ENCODE measurements at places on chromosomes 12 and 14.
A peak's percentile ranks its signal among the peaks of the same experiment; 100 is the strongest.

DNA sequence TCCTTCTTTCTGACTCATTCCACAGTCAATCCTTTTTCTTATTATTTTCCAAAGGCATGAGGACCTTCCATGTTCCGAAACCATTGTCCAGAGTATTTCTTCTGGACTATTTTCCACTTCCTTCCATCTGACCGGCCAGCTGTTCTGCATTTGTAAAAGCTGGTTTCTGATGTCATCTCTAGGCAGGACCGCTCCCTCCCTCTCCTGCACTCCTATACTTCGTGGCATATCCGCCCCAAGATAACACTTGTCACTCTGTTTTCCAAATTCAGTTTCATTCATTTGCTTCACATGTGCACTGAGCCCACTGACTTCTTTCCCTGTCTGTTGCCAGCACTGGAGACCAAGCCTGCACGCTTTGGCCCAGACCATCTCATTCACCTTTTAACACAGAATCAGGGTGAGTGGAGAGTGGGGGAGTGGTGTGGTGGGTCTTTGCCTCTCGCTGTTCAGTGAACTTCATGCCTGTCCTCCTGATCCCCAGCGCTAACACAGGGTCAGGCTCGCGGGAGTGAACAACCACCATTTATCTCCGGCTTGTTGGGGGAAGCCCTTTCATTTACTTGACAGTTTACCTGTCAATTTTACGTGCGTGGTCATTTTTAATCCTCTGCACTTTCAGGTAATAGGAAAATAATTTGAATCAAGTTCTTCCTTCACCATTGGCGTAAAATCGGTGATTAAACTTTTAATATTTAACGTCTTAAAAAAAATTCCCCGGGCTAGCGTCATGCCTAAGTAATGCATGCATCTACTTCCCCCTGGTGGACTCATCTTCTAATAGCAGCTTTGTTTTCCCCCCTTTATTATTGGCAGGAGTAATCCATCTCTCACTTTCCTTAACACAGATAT lies 52.5 kb downstream of the C12orf75 start:
- ATAC-seq = peak; percentile 82

- no peak for ATAC-seq
Observed at GRCh38 chr14:96177766-96178375, 26.8 kb upstream of the BDKRB2 start.

- no peak for ATAC-seq
Observed at GRCh38 chr12:9758119-9758518, 2.6 kb downstream of the CD69 start.

- peak; percentile 79 for ATAC-seq
Observed at GRCh38 chr12:120640861-120641833, 721 bp downstream of the CABP1 start.

DNA sequence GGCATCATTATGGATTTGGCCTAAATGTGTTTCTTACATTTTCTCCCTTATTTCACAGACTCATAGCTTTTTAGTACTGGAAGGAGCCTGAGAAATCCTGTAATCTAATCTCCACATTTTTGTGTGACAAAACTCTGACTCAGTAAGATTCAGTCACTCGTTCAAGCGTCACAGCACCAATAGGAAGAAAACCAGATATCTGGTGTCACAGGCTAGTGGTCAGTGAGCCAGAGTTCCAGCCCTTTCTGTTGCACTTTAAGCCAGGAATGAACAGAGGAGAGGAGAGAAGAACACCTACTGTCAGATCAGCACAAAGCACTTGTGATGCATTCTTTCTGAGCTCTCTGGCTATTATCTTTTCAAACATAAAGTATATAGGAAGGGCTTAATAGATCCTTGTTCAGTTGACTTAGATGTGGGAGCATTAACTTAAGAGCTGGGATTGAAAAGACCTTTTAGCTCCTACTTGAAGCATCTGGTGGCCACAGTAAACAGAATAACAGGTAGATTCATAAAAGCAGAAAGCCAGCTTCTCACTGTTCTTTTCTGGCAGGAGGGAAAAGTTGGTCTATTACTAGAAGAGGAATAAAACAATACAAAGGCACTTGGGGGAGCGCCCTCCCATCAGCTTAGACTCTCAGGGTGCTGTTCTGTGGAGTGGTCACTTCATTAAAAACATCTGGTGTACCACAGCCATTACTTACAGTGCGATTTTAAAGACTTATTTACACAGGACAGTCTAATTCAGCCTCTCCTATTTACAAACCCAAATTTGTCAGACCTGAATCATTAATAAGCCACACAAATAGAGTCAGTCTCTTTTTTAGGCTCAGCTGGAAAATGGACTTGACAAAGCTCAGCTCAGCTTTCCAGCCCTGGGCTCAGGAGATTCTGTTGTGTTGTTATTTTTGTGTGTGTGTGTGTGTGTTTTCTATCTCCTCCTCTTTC lies 12.2 kb upstream of the NID2 start:
- no peak for ATAC-seq

GRCh38 chr12:40054555-40055227 lies 51.2 kb downstream of the SLC2A13 start:
- ATAC-seq = no peak

DNA sequence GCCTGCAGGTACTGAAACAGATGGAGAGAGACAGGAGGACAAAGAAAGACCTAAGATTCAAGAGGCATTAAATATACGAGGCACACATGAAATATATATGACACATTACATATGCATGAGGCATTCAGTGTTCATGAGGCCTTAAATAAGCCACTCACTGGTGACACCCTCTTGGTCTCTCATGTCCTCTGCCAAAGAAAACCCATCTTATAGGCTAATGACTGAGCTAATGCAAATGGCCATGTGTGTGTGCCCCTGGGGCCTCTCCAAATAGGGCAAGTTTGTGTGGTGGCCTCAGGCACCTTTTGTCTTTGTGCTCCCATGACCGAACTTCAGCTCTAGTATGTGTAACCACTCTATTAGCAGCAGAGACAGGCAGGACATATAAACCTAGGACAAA lies 18.8 kb downstream of the COQ6 start:
- no peak for ATAC-seq

DNA sequence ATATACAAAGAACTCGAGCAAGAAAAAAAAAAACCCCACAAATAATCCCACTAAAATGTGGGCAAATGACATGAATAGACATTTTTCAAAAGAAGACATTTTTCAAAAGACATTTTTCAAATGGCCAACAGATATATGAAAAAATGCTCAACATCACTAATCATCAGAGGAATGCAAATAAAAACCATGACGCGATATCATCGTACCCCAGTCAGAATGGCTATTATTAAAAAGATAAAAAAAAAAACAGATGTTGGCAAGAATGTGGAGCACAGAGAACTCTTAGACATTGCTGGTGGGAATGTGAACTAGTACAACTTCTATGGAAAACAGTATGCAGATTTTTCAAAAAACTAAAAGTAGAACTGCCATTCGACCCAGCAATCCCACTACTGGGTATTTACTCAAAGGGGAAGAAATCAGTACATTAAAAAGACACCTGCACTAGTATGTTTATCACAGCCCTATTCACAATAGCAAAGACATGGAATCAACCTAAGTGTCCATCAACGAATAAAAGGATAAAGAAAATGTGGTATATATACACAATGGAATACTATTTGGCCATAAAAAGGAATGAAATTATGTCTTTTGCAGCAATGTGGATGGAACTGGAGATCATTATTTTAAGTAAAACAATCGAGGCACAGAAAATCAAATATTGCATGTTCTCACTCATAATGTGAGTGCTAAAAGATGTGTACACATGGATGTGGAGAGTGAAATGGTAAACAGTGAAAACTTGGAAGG lies 16.3 kb downstream of the ZBTB39 start:
- ATAC-seq = no peak

- ATAC-seq = peak; percentile 49
Observed at GRCh38 chr14:63777024-63777423, 49.2 kb upstream of the SGPP1 start.
